ENCODE measurements at places on chromosomes 1 and 21. TPM values are rescaled to one million over a fixed set of nuclear protein-coding genes. Genes with fewer than 3 reads are reported as not detected.

Gene AMY1C
- total RNA-seq: not detected

GRCh38 chr1:201828820-201829774, at the start of gene IPO9:
Gene IPO9, plus strand, starts transcription at chr1:201829157. Its CDS starts 53 bp downstream, at chr1:201829210.
- no peaks in the 10 kb centered on the region for H3K27me3 ChIP-seq
- H3K27ac ChIP-seq: peak within 1 kb of the TSS; percentile 97
- H3K4me3 ChIP-seq: peak within 1 kb of the TSS; percentile 73
- peak; percentile 94 for DNase-seq
- peaks cover 9% of the 10 kb centered on the region for H3K4me1 ChIP-seq

Gene SPRR5
- not detected for total RNA-seq

Gene GJA9
- not detected for total RNA-seq

GRCh38 chr1:31985430-31985829, 28.2 kb upstream of the KHDRBS1 start:
- H3K36me3 ChIP-seq: no peaks in the 10 kb centered on the region
- H3K27me3 ChIP-seq: no peaks in the 10 kb centered on the region
- no peak for DNase-seq
- no peak overlapping the region for H3K4me3 ChIP-seq
- H3K4me1 ChIP-seq: no peaks in the 10 kb centered on the region
- peak overlapping the region; percentile 48 for H3K27ac ChIP-seq

Gene SLC37A1
- 18.4 TPM for total RNA-seq

DNA sequence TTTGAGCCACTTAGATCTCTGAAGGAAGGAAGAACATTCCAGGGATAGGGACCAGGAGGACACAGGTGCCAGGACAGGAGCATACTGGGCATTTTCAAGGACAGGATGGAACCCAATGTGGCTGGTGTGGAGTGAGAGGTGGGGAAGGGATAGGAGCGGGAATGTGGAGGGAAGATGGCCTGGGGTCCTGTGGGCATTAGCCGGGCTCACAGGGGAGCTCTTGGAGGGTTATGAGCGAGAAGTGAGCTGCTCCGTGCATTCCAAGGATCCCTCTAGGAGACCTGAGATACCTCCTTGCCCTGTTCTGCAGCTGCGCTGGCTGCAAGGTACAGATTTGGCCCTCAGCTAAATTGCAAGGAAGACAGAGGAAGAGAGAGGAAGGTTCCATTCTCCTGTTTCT, 87.5 kb downstream of the IER5 start:
- H3K36me3 ChIP-seq: no peaks in the 10 kb centered on the region
- H3K4me3 ChIP-seq: no peak overlapping the region
- H3K4me1 ChIP-seq: no peaks in the 10 kb centered on the region
- no peak overlapping the region for H3K27ac ChIP-seq
- no peaks in the 10 kb centered on the region for H3K27me3 ChIP-seq

Gene CCDC30
- 15.4 TPM for total RNA-seq

GRCh38 chr1:20573987-20574386, 14.9 kb upstream of the CDA start:
- no peak for DNase-seq
- H3K27me3 ChIP-seq: no peaks in the 10 kb centered on the region
- no peak overlapping the region for H3K27ac ChIP-seq
- H3K4me1 ChIP-seq: no peaks in the 10 kb centered on the region
- H3K4me3 ChIP-seq: no peak overlapping the region

DNA sequence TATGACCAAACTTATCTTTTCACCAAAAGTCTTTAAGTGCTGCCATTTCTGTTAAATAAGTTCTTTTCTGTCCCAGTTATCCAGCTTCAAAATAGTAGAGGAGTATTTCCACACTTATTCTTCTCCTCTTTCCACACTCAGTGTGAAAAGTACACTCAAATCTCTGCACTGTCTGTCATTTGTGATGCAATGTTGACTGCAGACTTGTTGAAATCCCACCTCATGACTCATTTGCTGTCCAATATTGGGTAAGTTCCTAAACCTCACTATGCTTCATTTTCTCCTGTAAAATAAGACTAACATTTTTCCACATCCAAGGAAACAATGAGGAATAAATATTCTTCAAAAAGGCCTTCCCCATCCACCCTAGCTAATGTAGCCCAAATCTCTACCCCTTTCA, 17.5 kb downstream of the LRRIQ3 start:
- H3K27ac ChIP-seq: no peak overlapping the region
- H3K4me1 ChIP-seq: no peaks in the 10 kb centered on the region
- H3K27me3 ChIP-seq: no peaks in the 10 kb centered on the region
- H3K36me3 ChIP-seq: no peaks in the 10 kb centered on the region

Gene FAM167B
- total RNA-seq: 6.9 TPM

Gene LCE1D
- not detected for total RNA-seq

DNA sequence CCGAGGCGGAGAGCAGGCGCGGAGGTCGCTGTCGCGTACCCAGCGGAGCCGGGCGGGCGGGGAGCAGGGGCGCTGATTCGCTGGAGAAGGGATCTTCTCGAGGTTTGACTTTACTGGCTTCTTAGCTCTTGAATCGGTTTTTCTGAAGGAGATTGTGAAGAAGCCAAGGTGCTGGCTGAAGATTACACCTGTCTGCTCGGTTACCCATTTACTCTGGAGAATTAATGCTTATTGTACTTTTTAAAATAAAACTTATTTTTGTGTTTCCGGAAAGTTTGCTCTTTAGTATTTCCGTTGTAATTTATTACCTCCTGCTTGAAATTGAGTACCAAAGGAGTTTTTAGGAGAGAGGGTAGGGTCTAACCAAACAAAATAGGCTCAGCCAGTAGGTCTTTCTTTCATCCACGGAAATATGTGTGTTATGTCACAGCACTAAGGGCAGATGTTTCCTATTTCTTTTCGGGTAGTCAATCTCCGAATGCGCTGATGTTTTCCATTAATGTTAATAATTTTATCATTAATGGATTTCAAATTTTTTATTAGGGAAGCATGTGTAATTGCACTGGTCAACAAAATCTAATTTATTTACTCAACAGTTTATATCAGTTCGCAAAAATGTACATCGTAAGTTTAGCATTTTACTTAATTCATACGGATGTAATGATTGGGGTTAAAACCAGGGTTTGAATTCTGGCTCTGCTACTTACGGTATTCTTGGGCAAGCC, 510 bp upstream of the GNG5 start:
- peak overlapping the region; percentile 76 for H3K4me3 ChIP-seq
- no peaks in the 10 kb centered on the region for H3K36me3 ChIP-seq
- no peak for DNase-seq

DNA sequence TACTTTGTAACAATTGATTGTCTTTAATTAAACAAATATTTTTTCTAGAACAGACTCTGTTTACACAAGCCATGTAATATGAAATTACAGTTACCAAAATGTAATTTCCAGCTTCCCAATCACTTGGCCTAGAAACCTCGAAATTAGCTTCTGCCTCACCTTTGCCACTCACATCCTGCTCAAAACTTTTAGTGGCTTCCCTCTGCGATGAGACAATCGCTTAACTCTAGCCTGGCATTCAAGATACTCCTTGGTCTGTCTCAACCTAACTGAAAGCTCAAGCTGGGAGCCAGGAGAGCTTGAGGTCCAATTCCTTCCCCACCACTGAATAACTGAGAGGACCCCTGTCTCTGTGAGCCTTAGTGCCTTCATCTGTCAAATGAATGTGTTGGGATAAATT, 42.8 kb downstream of the GFI1 start:
- no peaks in the 10 kb centered on the region for H3K4me1 ChIP-seq
- no peak overlapping the region for H3K27ac ChIP-seq
- H3K4me3 ChIP-seq: no peak overlapping the region
- no peaks in the 10 kb centered on the region for H3K27me3 ChIP-seq
- H3K36me3 ChIP-seq: no peaks in the 10 kb centered on the region

GRCh38 chr1:101929343-101929742, 67.4 kb downstream of the OLFM3 start:
- no peak for DNase-seq
- no peaks in the 10 kb centered on the region for H3K36me3 ChIP-seq
- H3K27me3 ChIP-seq: no peaks in the 10 kb centered on the region
- no peaks in the 10 kb centered on the region for H3K4me1 ChIP-seq

GRCh38 chr1:83742446-83742845, 256.5 kb downstream of the TTLL7 start:
- no peak overlapping the region for H3K4me3 ChIP-seq
- no peak overlapping the region for H3K27ac ChIP-seq
- DNase-seq: no peak

Gene HES5
- total RNA-seq: not detected

- no peaks in the 10 kb centered on the region for H3K4me1 ChIP-seq
- no peaks in the 10 kb centered on the region for H3K27me3 ChIP-seq
- no peak overlapping the region for H3K4me3 ChIP-seq
- H3K36me3 ChIP-seq: no peaks in the 10 kb centered on the region
- no peak for DNase-seq
Measured at GRCh38 chr1:187033693-187034390, 205.1 kb downstream of the PLA2G4A start.

GRCh38 chr1:52659356-52659755, 26.4 kb downstream of the SHISAL2A start:
- H3K4me3 ChIP-seq: no peak overlapping the region
- H3K27me3 ChIP-seq: no peaks in the 10 kb centered on the region
- no peak for DNase-seq
- no peak overlapping the region for H3K27ac ChIP-seq
- H3K36me3 ChIP-seq: no peaks in the 10 kb centered on the region

Gene ATP1A4
- not detected for total RNA-seq

Gene STPG1
- total RNA-seq: 4.6 TPM

DNA sequence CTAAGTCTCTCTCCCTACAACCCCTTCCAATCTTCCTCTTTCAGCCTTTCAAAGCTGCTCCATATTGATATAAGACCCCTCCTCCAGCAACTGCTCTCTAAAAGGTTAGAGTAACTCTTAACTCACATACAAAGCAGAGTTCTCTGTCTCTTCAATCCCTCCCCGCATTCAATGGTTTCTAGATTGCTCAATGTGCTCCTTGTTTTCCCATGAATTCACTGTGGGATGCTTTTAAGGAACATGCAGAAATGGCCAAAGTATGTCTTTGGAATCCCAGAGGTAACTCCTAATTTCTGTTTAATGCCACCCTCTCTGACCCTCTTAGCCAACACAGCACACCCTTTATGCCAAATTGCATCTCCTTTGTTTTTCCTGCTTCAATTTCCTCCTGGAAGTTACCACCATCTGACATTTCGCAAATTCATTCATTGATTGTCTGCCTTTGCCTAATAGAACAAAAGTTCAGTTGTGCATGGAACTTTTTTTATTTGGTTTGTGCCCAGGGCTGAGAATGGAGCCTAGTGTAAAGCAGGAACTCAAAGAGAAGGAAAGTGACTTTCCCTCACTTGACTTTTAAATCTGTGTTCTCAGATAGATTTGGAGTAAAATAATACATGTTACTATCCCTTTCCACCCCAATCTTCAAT, 172.7 kb upstream of the C8B start:
- H3K27me3 ChIP-seq: no peaks in the 10 kb centered on the region
- H3K4me1 ChIP-seq: no peaks in the 10 kb centered on the region
- H3K27ac ChIP-seq: no peak overlapping the region
- H3K4me3 ChIP-seq: no peak overlapping the region

Gene NUP210L
- total RNA-seq: under 0.01 TPM

Gene FNDC5
- 0.59 TPM for total RNA-seq

Gene C1orf185
- not detected for total RNA-seq

Gene ARMH1
- 3.8 TPM for total RNA-seq

DNA sequence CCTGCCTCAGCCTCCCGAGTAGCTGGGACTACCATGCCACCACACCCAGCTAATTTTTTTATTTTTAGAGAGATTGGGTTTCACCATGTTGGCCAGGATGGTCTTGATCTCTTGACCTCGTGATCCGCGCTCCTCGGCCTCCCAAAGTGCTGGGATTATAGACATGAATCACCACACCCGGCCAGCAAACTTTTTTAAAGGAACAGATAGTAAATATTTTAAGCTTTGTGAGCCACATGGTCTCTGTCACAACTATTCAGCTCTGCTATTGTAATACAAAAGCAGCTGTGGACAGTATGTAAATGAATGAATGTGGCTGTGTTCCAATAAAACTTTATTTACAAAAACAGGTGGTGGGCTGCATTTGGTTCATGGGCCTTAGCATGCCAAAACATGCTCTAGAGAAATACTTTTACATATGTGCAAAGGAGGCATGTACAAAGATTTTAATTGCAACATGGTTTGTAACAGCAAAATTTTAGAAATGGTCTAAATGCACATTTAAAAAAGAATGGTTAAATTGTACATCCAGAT, 47.0 kb downstream of the CDCP2 start:
- H3K4me1 ChIP-seq: no peaks in the 10 kb centered on the region
- no peak overlapping the region for H3K27ac ChIP-seq
- H3K36me3 ChIP-seq: no peaks in the 10 kb centered on the region
- no peak for DNase-seq

GRCh38 chr1:119885903-119886783, 10.2 kb downstream of the ADAM30 start:
- no peak overlapping the region for H3K4me3 ChIP-seq
- no peak for DNase-seq
- H3K27ac ChIP-seq: no peak overlapping the region
- no peaks in the 10 kb centered on the region for H3K27me3 ChIP-seq
- H3K4me1 ChIP-seq: no peaks in the 10 kb centered on the region
- no peaks in the 10 kb centered on the region for H3K36me3 ChIP-seq

DNA sequence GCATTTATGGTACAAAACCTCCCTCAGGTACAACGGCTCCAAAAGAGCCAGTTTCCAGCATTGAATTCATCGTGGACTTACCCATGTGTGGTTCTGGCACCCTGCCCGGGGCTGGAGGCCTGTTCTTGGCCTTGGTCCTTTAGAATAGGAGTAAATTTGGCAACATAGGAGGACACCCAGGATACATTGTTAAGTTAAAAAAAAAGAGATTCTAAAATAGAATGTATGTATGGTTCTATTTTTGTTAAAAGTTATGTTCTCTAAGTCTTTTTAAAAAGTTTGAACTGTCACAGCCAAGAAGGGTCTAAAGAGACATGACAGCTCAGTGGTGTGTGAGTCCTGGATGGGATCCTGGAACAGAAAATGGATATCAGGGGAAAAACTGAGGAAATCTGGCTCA, 25.9 kb downstream of the EPHX1 start:
- no peak overlapping the region for H3K4me3 ChIP-seq
- no peaks in the 10 kb centered on the region for H3K36me3 ChIP-seq
- no peak for DNase-seq

DNA sequence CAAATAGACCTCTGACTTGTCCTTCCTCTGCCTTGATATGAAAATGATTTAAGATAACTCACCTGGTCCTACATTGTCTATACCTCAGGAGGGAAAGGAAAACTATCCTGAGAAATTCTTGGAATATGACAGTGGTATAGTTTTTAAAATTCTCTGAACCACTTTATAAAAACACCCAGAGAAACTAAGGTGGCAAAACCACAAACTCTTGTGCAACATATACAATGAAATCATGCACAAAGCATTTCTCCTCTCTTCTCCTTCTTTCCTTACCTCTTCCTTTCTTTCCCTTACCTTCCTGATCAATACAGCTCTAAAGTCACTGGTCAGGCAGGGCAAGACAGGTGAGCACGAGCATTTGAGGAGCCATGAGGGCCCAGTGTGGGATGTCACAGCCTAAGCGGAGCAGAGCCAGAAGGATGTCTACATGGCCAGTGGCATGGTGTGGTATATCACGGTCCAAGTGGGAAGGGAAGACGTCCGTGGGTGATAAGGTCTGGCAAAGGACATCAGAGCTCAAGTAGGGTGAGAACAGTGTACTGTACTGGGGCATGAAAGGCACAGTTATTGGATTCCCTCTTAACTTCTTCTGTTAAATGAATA, 543.3 kb downstream of the DPYD start:
- H3K4me3 ChIP-seq: no peak overlapping the region
- DNase-seq: no peak
- no peaks in the 10 kb centered on the region for H3K36me3 ChIP-seq
- H3K27me3 ChIP-seq: no peaks in the 10 kb centered on the region
- no peak overlapping the region for H3K27ac ChIP-seq

Measured in breast epithelium (tissue), 4 donors.